ENCODE measurements at places on chromosomes 3 and 15. TPM values are rescaled to one million over a fixed set of nuclear protein-coding genes. Genes with fewer than 3 reads are reported as not detected.
A peak's percentile ranks its signal among the peaks of the same experiment; 100 is the strongest.

The GHSR gene
- not detected for total RNA-seq

The AMIGO3 gene
- 0.21 TPM for total RNA-seq

The TTLL3 gene
- 37.7 TPM for total RNA-seq

The CAMKV gene
- total RNA-seq: 1.2 TPM

DNA sequence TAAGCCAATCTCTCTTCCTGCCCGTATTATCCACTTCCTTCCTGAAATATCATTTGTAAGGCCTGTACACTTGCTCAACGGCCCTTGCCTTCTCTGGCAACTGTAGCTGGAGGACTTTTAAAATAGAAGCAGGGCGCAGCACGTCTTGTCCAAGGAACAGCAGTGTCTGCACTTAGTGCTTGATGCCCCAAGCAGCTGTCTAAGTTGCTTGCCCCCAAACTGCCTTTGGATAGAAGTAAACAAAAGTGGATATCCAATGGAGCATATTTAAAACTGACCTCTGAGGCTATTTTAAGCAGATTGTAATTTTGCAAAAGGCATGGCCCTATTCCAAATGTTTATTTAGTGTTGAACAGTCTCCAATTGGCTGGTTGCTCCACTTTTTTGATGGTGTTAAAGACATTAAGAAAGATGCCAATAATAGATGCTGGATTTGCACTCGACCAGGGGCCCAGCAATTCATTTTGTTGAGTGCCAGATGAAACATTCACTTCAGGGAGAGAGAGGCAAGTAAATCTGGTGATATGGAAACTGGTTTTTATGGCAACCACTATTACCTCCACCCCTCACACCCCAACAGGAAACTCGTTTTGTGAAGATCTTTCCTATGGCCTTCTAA, 526.8 kb upstream of the TBL1XR1 start:
- no peak for DNase-seq

DNA sequence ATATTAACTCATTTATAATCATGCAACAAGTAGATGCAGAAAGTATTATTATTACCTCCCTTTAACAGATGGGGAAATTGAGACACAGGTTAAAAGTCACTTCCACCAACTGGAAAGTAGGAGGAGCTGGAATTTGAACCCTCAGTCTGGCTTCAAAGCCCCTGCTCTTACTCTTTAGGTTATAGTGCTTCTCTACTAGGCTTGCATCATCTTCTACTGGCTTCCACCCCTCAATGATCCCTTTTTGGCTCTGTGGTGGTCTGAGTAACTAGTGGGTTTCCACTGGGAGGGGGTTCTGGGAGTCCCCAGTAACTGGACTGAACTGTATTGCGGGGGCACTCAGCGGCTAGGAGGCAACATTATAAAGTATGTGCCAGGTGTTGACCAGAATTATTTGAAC, 91.0 kb downstream of the CTNNB1 start:
- DNase-seq: no peak

GRCh38 chr3:150412561-150413231, 4.6 kb downstream of the TSC22D2 start:
- DNase-seq: peak; percentile 67

- DNase-seq: peak; percentile 69
Measured at GRCh38 chr3:38210141-38210757, 44.9 kb downstream of the OXSR1 start.

- DNase-seq: no peak
Measured at GRCh38 chr3:78919021-78919755, 848.6 kb downstream of the ROBO1 start.

DNA sequence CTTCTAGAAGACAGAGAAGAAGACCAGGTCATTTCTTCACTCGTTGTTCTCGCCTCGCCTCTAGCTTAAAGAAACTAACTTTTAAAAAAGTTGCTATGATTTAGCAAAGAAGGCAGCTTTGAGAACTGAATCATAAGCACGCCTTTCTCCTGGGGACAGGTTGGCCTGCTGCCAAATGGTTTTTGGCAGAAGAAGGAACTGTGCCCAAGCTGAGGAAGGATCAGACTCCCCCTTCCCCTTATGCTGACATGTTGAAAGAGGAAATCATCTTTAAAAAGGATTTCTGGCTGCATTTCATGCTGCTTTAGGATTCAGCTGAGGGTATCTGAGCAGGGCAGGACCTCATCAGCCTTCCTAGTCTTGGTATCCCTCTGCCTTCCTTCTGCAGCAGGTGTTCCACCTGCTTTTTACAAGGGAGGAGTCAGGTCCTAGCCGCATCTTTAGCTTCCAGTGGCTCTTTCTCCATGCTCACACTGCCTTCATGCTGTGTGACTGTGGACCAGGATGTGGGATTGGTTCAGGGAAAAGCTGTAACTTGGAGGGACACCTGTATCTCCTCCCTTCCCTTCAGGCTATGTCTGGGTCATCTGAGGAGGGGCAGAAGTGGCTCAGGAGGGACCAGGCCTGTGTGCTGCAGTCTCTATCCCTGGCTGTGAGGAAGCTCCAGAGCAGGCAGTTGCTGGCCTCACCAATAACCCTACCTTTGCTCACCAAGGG, 34.1 kb upstream of the HACD2 start:
- no peak for DNase-seq

- no peak for DNase-seq
Measured at GRCh38 chr3:8094415-8094814, 407.2 kb upstream of the LMCD1 start.

- DNase-seq: peak; percentile 83
Measured at GRCh38 chr3:101725194-101725889, 928 bp downstream of the CEP97 start.

DNA sequence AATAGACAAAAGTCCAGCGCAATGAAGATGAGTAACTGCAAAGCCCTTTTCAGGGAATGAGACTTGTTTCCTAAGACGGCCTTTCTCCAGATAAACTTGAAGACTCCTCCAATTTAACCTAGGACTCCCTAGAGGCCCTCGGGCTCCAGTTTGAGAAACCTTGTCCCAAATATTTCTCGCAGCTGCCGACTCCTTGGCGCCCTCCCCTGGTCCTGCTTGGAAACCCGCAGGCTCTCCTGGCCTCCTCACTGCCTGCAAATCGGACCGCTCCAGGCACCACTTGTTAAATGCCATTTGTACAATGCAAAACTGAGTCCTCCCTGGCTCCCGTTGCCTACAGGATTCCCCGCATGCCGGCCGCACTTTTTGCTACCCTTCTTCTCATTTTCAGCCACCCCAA, 36.8 kb downstream of the MUC4 start:
- DNase-seq: peak; percentile 68

GRCh38 chr3:151085227-151085888, at the start of gene MED12L:
TSS of gene MED12L (plus strand) at chr3:151085664. CDS start at chr3:151086927, 1,263 bp downstream.
- DNase-seq: peak; percentile 88

DNA sequence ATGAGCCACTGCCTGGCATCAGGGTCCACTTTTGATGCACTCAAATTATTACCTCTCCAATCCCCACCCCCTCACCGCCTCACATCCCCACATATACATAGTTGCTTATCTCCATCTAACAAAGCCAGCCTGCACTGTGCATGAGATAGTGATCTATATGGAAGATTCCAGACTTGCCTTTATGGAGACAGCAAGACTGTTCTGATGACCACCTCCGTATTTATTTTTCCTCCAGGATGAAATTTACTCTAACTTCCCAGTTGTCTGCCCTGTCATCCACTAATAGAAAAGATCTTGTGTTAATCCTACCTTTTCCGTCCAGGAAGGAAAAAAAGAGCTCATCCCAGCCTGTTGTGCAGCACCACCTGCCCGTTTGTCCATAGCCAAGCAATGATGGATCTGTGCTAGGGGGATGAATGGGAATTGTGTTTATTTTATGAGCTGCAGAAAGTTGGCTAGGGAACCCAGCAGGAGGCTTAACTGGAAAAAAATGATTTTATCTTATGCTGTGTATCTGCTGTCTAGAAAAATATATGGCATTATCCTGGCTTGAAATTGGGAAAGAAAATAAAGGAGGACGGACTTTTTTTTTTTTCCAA, 114.5 kb downstream of the CD47 start:
- DNase-seq: no peak

GRCh38 chr3:134344560-134344959, 29.7 kb downstream of the AMOTL2 start:
- no peak for DNase-seq

DNA sequence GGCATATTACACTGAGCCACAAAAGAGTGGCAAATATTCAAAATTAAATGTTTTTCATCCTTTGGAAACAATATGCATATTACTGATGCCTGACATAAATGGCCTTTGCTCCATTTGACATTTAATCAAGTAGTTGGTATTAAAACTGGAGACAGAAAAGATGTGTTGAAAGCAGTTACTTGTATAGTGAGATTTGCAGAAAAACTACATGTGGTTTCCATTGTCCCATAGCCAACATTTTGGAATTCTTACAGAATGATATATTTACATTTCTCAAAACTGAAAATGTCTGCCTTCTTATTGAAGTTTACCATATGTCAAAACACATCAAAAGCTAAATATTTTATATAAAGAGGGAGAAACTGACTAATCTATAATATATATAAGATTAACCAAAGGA, 21.6 kb downstream of the SHOX2 start:
- no peak for DNase-seq

GRCh38 chr3:134938029-134938525, 143.0 kb downstream of the EPHB1 start:
- DNase-seq: no peak

DNA sequence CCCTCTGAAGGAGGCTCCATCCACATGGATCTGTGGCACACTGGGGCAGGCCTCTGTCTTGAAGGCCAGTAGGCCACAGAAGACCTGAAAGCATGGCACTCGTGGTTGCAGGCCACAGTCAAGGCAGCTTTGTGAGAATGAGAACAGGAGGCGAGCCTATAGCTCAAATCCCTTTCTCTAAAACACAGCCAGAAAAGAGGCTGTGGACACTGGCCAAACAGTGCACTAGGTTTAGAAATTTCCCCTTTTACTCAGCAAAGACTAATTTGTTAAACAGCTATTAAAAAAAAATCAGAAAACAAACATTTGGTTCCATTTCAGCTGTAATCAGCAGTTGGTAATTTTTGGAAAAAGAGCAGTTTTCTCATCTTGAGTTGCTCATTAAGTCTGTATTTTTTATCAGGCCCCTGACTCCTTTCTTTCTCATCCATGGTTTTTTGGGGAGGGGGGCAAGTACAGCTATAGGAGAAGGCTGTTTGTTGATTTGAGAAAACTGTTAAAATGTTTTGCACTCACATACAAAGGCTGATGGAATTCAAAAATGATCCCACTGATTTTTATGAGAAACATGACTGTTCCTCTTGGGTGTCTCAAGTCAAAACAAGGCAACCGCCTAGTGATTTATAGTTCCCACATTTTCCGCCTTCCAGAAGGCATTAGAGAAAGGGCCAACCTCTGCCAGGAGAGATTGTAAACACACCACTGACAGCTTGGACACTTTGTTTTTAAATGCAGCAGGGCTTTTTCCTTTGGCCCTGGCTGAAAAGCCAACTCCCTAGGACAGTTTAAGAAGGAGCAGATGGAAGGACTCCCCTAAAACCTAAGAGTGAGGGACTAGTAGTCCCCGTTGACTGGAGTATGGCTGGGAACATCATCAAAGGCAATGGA, 28.1 kb downstream of the PARP16 start:
- no peak for DNase-seq

DNA sequence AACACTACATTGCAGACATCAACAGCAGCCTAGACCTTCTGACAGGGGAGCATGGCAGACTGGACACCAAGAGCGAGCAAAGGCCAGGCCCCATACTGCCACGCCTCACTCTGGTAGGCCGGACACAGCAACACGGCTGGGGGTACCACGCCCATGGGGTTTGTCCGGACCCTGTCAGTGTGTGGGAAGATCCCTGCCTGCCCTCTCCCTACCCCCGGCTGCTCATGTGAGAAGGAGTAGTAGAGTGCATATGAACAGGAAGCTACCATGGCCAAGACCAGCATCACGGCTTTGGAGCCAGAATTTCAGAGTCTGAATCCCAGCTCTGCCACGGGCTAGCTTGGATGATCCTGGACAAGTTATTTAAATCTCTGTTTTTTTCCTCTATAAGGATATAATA, 27.9 kb downstream of the ALDH1L1 start:
- DNase-seq: no peak

- no peak for DNase-seq
Measured at GRCh38 chr15:91150502-91151160, 50.6 kb downstream of the SV2B start.

GRCh38 chr3:191366675-191367074, 36.3 kb upstream of the UTS2B start:
- DNase-seq: no peak

GRCh38 chr15:83305704-83306291, 21.3 kb upstream of the BNC1 start:
- no peak for DNase-seq

DNA sequence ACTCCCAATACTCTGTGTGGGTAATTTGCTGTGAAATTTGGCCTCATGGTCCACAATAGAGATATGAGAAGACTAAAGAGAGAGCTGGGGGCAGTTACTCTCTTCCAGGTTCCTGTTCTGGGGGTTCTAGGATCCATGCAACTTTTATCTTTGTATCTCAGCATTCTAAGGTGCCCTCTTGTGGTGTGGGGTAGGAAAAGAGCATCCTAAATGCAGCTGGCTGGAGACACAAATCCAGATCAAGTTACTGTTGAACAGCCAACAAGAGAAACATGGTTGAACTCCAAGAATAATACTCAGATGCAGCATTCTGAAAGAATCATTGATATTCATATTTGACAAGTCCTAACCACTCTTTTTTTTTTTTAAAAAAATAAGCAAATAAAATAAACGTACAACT, 238.2 kb downstream of the GREM1 start:
- DNase-seq: no peak

DNA sequence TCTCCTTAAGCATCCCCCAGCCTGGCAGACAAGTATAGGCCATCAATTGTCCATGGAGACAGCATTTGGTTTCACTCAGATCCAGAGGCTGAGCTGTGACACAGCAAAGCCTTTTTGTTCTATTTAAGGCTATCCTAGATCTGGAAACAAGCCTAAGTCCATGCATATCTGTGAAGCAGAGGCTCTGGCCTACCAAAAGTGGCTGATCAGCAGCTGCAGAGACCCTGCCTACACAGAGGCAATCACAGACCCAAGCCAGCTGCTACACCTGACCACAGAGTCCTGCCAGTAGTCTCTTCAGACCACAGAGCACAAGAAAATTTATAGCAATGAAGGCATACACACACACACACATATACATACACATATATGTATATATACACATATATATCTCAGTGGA, 501.7 kb upstream of the ARPP21 start:
- DNase-seq: no peak

- DNase-seq: no peak
Measured at GRCh38 chr15:58526647-58527192, 94.9 kb downstream of the LIPC start.

DNA sequence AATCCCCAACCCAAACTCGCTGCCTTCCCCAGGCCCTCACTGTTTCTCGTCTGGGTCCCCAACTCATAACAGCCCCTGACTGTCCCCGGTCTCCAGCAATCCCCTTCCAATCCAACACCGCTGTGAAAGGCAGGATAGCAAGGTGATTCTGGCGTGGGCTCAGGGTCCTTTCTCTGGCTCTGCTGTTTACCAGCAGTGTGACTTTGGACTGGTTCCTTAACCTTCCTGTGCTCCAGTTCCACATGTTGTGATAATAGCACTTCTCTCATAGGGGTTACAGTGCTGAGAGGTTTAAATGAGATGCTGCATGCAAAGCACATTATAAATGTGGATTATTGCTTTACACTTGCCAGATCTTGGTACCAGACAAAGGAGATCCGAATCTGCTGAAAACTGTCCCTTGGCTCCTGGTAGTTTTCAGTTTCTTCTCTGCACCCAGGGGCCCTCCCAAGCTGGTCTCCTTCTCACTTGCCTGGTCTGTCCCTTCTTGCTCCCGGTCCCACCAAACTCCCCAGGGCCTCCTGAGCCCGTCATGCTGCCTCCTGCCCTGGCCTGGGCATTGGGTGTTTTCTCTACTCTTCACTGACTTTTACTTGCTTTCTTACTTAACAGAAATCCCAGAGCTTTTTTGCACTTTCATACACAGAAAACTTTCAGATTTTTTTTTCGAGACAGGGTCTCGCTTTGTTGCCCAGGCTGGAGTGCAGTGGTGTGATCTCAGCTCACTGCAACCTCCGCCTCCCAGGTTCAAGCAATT, 26.8 kb upstream of the CYP11A1 start:
- DNase-seq: no peak
